Activated T-helper 1 cell treated with anti-CD3 and anti-CD28 coated beads, Interleukin-2, amount 50 U/mL, for 16 hours (primary cell): ENCODE measurements at places on chromosomes 11 and 22.

DNA sequence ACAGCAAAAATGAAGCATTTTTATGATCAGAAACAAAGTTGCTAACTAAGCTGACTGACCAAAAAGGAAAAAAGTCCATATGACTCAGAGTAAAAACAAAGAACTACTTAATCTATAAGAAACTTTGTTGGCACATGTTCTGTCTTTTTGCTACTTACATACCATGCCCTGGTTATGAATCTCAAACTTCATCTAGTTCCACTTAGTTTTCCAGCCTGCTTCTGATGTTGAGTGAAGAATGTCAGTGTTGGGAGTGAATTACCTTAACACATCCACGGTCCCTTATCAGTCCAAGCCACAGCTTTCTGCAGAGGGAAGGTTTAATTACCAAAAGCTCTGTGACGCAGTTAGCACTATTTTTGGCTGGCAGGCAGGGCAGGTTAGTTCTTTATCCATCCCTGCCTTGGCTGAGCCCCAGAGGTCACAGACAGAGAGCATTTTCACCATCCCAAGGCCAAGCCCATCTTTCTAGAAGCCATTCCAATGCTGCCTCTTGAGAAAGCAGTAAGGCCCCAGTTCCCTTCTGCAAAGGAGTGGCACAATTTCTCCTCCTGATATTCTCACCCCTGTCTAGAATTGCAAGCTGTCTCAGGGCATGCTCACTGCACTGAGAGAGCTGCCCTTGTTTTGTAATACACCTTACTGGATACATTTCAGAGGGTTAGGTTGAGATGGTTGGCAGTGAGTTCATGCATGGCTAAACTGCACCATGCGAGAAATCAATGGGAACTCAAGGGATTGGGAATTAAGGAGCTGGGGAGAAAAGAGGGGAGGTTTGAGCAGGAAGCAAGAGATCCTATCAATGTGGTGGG lies 67.1 kb downstream of the SLC1A2 start:
- DNase-seq, result no peak

DNA sequence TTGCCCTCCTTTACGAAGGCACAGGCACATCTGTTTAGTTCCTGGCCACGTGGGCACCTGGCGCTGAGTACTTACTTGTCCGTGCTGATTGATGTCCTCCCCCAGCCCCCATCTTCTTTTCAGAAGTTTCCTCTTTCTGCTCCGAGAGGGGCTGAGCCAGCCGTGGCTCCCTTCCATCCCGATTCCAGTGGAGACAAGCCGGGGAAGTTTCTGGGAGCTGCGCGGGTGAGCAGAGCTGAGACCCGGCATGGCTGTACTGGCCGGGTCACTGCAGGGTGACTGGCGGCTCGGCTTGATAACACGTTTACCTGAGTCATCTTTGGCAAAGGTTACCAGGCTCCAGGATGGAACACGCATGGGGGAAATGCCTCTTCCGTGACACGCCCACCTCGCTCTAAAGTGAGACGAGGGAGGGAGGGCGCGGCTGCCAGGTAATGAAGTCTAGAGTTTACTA lies 45.4 kb upstream of the ATXN10 start:
- DNase-seq, result no peak

DNA sequence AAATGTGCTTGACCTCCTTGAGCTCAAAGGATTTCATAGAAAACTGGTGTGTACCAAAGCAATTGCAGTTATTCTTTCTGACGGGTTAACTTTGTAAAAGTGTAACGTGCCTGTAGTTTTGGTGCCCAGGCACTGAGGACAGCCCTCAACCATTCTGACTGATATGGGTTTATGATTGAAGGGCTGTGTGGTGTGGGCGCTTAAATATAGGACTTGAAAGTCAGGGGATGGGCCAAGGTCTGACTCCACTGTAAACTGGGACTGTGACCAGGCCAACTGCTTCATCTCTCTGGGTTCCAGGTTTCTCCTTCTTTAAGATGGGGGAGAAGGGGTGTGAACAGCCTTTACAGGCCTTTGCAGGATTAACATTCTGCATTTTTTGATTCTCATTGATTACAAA lies 191.1 kb upstream of the ARHGAP20 start:
- no peak for DNase-seq

DNA sequence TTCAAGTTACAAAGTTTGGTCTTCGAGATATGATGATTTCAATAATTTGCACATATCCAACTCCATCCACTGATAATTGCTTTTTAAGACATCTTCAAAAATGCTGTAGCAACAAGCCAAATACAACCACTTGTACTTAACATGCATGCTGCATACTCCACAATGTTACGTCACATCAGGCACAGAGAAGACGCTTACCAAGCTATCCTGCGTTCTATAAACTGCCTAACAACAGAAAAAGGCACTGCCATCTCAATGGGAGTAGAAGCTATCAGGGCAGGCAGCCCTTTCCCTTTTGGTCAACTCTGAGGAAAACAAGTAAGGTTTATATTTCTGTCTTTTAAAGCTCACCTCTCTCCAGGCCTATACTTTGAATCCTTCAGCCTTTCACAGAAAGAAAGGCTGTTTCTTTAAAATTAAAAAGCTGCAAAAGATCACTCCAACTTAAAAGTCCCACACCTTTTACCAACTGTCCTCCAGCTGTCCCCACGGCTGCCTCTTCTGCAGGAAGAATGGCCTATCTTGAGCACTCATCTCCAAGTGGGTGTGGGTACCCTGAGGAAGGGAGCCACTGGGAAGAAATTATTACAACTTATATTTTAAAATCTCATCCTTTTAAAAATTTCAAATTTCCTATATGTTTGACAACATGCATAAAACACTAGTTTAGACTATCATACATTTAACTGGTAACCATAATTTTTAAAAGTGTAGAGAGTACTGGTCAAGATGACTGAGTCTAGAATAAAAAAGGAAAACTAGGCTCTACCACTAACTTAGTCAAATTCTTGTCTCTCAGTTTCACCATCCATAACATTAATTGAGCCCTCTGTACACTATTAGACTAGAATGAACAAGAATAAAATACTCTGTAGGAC lies 14.5 kb downstream of the PHF21A start:
- no peak for DNase-seq

DNA sequence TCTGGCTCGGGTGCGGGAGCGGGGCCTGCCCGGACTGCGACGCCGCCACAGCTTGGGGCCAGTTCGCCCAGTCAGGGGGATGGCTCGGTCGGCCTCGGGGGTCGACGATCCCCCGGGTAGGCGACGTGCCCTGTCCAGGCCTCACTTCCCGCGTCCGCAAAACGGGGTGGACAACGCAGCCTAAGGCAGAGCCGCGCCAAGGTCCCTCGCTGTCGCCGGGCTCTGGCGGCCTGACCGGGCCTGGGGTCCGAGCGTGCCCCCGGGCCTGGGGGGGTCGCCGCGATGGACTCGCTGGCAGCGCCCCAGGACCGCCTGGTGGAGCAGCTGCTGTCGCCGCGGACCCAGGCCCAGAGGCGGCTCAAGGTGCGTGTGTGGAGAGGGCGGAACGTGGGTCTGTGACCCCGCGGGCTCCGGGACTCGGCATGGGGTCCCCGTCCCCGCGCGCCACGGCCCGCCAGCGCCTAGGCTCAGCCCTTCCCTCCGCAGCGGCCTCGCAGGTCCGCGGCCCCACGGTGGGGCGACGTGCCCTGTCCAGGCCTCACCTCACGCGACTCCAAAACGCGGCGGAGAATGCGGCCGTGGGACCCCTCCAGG lies 4.2 kb downstream of the SEPTIN5 start:
- DNase-seq, result no peak

- no peak for DNase-seq
Measured at GRCh38 chr11:123145661-123146060, 49.4 kb downstream of the CLMP start.

DNA sequence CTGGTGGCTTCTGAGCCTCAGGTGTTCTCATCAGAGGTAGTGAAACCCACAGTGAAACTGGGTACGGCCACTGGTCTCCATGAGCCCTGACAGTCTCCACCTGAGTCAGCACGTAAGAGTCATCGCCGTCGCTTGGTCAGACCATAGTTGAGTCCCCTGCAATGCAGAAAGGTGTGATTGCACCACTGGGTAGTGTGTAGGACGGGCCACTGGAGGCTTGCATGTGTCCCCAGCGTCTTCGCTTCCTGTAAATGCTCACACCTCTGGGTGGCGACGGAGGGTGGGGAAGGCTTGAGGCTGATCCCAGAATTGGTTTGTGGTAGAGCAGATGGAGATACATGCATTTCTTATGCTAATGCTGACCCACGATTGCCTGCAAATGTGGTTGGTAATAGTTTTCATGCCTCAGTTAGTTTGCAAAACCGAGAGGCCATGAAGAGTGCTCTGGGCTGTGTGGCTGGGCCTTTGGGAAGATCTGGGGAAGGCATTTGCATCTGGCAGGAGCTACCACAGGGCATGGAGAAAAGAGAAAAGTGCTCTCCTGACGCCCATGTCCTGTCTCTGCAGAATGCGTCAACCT lies 26.5 kb downstream of the CTTN start:
- no peak for DNase-seq
